NCI-H526 treated with DMSO at 0.1 percent for 48 hours (cell line): ENCODE measurements at places on chromosomes 2 and 18.

DNA sequence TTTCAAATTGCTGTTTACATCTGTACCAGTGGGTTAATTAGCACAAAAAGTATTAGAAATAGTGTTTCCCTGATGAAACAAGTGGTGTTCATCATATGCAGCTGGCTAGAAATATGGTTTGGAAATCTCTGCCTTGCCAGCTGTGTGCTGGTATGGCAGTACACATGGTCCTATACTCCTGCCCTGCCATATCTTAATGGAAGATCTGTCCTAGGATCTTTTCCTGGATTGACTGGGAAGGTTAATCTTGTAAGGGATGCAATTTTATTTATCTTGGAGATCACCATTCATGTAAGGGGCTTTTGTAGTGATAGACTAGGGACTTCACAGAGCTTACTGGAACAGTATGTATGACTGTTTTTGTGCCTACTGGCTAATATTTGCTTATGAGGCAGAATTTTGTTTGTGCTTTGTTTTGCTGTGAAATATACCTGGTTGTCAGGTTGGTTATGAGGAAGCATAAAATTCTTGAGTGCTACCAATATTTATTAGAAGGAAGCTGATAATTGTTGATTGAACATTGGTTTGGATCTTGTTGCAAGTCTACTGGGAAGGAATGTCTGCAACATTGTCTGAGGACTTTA is 73.5 kb downstream of the GULP1 start:
- DNase-seq = no peak

DNA sequence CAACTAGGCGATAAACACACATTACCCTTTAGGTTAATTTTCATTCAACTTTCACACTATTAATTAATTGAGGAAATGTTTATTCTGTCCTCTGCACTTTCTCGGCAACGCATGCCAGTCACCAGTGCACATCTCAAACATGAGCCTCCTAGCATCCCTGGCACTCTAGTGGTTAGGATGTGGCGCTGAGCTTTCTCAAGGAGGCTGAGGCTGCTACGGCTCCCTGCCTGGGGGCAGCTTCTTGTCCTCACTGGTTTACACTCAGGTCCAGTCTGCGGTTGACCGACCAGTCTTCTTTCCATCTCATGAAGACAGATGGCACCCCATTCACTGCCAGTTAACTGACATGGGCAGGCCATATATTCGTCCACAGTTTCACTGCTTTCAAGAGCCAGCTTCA is 463.4 kb downstream of the EIPR1 start:
- no peak for DNase-seq

DNA sequence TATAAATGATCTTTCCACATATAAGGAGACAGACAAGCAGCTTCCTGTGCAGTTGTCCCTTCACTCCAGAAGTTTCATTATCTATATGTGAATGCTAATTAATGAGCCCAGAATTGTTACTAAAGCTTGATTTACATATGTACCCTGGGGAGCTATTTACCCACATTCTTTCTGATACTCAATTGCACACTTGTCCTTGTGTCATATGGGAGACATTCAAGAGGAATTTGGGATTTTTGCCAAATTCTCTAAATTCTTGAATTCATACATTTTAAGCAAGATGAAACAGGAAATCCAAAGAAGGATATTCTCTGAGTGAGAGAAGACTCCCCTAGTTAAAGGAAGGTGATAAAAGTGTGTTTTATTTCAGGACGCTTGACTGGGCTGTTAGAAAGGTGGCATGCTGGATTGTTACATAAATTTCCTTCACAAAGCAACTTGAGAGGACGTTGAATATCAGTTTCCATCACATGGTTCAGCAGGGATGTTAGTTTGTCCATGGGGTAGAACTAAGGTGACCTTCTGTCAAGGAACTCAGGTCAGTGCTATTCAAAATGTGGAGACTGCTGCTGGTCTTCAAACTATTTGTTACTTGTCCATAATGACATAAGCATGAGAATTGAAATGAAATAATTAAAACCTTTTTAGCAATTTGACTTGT is 368.2 kb downstream of the IRS1 start:
- DNase-seq = no peak

DNA sequence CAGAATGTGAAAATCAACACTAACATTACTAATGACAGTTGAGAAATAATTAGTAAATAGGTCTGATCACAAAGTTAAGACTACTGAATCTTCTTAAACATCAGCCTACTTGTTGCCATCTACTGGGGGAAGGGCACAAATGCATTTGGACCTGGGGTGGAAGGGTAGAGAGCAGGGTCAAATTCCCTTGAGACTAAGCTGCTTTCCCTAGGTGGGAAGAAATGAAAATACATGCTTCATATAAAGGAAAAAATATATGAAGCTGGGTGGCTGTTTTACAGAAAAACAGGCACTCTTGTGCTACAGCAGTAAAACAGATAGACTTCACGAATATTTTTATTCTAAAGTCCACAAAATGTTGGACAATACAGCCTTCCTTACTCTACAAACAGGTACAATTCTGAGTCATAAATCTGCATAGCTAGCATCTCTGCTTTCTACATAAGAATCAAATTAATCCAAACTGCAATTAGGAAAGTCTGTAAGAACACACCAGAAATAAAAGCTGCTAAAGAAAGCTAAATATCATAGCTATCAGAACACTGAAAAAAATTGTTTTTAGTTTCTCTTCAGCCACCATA is 10.9 kb downstream of the TRIP12 start:
- DNase-seq = peak; percentile 13

GRCh38 chr2:232328032-232328422 is 50.5 kb upstream of the ALPP start:
- no peak for DNase-seq

DNA sequence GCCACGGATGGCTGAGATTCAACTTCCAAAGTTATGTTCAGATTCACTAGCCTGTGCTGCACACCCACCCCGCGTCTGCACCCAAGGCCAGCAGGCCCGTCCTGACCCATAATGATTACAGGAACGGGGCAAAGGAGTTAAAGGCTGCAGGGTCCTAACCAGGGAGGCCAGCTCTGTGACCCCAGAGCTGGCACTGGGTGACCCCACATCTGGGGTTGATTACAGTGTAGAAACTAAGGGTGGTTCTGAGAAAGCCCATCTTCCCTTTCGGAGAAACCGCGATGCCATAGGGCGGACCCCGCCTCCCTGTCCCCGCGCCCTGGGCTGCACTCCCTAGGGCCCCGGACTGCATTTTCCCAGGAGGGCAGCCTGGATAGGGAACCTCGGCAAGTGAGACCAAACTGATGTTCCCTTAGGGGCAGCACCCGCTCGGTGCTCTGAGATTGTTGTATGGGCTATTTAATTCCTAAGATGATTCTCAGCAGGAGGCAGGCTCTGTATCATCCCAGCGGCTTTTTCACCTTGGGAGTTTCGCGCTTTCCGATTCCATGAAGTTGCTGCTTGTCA is 2.2 kb upstream of the GPR148 start:
- peak; percentile 26 for DNase-seq

GRCh38 chr2:127644066-127645025 is 1.6 kb upstream of the GPR17 start:
- no peak for DNase-seq

GRCh38 chr2:128803222-128803621 is 484.6 kb upstream of the HS6ST1 start:
- DNase-seq = peak; percentile 12

GRCh38 chr2:236168110-236169080 is at the start of gene GBX2:
Gene GBX2, minus strand, starts transcription at chr2:236168386. Its CDS starts 415 bp downstream, at chr2:236167971.
- peak; percentile 81 for DNase-seq

- DNase-seq = no peak
Observed at GRCh38 chr2:173058673-173059072, 17.0 kb upstream of the MAP3K20 start.

DNA sequence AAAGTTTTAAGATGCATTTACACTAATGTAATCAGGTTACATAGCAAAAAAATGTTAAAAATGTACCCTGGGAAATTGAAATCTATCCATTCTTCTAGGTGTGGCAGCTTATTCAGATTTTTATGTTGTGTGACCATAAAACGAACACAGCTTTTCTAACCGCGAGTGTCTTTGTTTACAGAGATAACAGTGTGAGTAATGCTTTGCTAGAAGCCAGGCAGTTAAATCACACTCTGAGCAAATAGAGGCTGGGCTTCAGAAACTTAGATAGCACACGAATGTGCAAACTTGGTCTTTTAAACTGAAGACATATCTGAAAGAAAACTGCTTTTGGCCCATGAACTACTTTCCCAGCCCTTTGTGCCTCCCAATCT is 116.1 kb downstream of the SPTBN1 start:
- DNase-seq = peak; percentile 79

DNA sequence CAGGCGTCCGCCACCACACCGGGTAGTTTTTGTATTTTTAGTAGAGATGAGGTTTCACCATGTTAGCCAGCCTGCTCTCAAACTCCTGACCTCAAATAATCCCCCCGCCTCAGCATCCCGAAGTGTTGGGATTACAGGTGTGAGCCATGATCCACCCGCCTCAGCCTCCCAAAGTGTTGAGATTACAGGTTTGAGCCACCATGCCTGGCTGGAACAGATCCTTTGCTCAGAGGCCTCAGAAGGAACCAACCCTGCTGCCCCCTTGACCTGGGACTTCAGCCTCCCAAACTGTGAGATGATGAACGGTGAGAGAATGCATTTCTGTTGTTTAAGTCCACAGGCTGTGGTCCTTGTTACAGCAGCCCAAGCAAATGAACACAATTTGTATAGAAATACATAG is 67.0 kb downstream of the NCAPH start:
- no peak for DNase-seq

- DNase-seq = no peak
Observed at GRCh38 chr2:21269382-21269781, 145.6 kb downstream of the TDRD15 start.

DNA sequence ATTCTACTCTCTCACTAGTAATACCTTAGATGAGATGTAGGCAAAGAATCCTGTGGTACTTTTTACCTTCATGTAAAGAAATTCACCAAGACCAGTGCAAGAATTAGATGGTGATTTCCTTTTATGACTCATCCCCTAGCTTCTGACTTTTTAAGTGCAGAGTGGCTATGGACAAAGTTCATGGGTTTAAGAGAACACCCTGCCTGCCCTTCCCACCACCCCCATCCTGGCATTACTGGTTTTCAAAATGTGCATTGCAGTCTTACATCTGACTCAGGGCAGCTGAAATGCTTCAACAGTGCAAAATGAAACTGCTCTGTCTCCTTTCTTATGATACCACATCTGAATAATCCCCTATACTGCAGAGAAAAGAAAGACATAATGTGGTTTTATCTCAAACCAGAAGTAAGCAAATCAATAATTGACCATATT is 22.6 kb downstream of the MAIP1 start:
- DNase-seq = no peak

DNA sequence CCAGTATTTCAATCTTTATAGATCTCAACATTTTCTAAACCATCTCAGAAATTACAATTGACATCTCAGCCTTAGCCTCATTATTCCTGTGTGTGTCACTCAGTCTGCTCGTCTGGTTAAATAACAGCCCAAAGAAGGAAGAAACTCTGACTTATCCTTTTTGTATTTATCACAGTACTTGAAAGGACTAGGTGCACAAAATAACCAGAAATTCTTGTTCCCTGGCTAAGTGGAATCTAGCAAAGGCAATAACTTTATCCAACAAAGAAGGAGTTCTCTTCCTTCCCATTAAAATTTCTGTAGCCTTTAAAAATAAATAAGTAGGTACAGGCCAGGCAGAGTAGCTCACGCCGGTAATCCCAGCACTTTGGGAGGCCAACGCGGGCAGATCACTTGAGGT is 139.9 kb upstream of the PID1 start:
- no peak for DNase-seq

- no peak for DNase-seq
Observed at GRCh38 chr2:60488291-60488690, 65.2 kb downstream of the BCL11A start.

DNA sequence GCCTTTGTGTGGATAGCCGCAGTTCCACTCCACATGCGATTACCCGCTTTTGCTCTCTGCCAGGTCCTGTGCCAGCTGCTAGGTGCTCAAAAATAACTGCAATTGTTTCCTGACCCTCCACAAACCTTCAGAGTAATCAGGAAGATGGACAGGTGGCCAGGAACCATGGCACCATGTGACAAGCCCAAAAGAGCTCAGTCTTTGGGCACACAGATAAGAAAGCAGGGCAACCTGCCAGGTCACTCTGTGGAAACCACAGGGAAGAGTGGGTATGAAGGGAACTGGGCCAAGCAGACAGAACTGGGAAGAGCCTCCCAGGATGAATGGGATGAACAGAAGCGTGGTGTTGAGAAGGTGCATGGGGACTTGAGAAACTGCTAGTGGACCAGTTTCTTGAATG is 79.4 kb upstream of the AGAP1 start:
- no peak for DNase-seq

DNA sequence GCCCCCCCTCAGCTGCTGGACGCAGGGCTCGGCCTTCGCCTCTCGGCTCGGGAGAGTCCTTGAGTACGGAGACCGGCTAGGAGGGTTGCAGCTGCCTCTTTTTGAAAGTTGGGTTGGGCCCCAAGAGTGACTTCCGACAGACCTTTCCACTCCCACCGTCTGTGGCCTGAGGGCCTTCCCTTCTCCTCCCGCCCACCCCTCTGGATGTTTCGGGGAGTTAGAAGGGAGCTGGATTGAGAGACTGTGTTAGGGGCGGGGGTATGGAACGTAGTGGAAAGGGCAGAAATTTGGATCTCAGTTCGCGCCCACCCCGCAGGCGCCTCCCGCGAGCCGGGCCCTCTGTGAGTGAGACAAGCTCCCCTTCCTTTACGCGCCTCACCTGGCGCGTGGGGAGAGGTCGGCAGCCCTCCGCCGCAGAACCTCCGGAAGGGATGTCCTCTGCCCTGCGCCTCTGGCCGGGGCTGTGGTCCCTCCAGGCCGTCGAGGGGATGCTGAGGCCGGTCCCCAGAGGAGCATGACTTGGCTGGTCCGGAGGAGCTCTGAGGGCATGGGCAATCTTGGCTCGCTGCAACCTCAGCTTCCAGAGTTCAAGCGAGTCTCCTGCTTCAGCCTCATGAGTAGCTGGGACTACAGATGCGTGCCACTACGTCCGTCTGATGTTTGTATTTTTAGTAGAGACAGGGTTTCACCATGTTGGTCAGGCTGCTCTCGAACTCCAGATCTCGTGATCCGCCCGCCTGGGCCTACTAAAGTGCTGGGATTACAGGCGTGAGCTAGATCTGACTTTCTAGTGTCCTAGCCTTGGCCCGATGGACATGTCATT is 15.9 kb downstream of the C2orf74 start:
- no peak for DNase-seq

DNA sequence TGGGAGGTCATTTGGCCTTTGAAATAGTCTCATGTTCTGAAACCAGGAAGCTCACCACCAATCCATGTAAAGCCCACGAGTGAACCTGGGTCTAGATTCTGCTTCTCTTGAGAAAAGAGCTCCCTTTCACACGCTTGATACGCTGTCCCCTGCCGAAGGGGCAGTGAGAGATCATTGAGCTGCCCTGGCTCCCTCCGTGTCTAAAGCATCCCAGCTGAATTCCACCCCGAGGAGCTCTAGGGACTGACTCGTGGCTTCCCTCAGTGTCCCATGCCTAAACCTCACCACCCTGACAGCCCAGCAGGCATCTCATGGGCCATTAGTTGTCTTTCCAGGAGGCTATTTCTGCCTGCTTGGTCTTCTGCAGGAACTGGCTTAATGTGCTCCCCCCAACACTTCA is 68.6 kb downstream of the COL6A3 start:
- DNase-seq = no peak

- DNase-seq = no peak
Observed at GRCh38 chr2:223936862-223937326, 8.2 kb downstream of the WDFY1 start.

- DNase-seq = no peak
Observed at GRCh38 chr18:42765302-42765701, 350.2 kb downstream of the RIT2 start.
